ENCODE measurements at places on chromosomes 6 and 20.

GRCh38 chr6:32920715-32921114 is 20.1 kb downstream of the HLA-DMB start:
- no peak for DNase-seq

DNA sequence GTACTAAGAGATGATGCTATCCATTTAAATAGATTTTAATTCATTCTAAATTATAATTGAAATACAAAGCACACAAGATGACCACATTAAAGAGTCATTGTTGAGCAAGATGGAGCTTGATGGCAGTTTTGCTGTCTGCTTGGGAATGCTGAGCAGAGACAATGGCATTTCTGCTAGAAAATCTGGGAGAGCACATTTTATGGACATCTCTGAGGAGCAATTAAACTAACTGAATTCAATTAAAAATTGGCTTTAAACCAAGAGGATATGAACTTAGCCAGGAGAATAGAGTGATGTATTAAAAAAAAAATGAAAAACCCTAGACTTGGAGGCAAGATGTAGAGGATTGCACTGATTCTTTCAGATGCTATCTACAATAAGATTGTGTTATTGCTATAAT is 19.1 kb upstream of the ADGRB3 start:
- DNase-seq = no peak

GRCh38 chr6:169839493-169839892 is 88.1 kb downstream of the ERMARD start:
- DNase-seq = no peak

- DNase-seq = no peak
Observed at GRCh38 chr6:29864037-29864810, 36.6 kb downstream of the HLA-G start.

DNA sequence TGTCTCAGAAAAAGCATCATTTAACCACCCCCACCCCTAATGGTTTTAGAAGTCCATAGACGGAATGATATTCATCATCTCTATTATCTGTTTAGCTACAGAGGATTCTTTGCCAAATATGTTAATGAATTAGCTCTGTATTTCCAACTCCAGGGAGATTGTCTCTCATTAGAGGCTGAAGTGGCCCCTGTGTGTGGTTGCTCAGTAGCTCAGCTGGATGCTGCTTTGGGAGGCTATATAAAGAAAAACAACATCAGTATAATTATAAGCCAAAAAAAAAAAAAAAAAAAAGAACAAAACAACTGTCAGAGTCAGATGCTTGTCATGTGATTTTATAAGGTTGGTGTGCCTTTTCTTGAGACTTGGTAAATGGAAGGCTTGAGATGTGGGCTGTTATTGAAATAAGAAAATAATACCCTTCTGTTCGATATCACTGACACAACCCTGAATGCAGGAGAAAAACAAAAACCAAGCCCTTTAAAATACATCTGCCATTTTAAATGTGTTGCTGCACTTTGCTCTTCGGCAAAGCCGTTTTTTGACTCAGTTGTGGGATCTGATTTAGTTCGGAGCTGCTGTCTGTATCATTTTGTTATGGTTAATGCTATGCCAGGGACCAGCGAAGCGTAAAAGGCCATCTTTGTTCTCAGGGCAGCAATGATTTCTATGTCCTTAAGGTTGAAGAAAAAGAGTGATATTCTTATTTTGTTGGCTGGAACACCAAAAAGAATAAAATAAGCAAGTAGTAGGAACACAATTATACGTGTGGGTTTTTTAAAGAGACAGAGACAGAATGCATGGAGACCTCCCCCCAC is 422.6 kb downstream of the QKI start:
- peak; percentile 24 for DNase-seq

- no peak for DNase-seq
Observed at GRCh38 chr6:147695819-147696218, 187.3 kb downstream of the SAMD5 start.

- no peak for DNase-seq
Observed at GRCh38 chr6:134714113-134714512, 235.8 kb downstream of the ALDH8A1 start.

DNA sequence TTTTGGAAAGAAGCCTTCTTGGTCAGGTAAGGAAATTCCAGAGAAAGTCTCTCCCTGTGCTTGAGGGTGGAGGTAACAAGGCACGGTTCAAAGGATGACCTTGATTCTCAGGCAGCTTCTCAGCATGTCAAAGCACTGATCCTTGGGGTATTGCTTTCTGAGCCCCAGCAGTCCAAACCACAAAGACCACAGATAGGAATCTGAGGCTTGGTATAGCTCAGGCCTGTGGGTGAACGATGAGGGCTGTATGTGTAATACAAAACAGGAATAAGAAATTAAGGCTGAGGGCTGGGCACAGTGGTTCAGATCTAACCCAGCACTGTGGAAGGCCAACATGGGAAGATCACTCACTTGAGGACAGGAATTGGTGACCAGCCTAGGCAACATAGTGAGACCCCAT is 70.2 kb upstream of the SLC22A1 start:
- no peak for DNase-seq

DNA sequence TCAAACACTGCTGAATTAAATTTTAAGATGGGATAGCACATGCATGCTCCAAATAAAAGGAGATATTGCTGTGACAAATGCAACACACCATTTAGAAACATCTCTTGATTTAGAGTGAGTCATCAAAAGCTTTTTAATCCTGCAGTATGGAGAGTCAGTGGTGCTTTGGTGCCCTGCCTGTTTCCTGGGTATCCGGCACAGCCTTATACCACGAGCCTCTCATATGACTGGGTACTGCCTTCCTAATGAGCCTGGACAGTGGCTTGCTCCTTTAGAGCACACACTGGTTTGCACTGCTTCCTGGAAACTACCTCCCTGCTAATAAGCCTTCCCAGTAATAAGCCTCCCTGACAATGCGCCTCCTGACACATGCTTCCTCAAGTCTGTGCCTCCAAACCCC is 65.3 kb upstream of the KCNK16 start:
- peak; percentile 25 for DNase-seq

GRCh38 chr6:39754514-39755115 is 29.4 kb upstream of the KIF6 start:
- no peak for DNase-seq

GRCh38 chr20:62665826-62666735 is 23.8 kb downstream of the SLCO4A1 start:
- DNase-seq = no peak

DNA sequence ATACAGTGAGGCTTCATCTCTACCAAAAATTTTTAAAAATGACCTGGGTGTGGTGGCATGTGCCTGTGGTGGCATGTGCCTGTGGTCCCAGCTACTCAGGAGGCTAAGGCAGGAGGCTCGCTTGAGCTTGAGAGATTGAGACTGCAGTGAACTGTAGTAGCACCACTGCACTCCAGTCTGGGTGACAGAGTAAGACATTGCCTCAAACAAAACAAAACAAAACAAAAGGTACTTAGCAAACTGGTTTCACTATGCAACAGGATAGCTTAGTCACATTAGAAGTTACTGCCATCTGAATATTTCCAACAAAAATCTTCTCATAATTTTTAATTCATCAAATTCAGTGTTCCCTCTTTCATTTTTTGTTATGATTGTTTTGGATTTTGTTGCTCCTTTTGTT is 137.9 kb downstream of the QRSL1 start:
- no peak for DNase-seq

DNA sequence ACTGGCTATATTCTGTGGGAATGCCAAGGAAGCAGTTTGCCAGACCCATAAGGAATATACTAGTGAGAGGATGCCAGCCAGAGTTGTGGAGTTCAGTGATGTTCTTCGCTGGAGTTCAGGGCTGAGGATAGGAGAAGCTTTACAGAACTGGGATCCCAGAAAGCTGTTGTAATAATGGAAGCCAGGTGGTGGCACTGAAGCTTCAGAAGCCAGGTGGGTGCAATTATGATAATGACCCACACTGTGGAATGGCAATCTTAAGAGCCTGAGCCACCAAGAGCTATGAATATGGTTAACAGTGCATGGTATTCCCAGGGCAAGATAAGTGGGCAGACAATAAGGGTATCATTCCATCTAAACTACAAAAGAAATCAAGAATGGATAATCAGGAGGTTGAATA is 25.1 kb upstream of the ENPP1 start:
- no peak for DNase-seq

GRCh38 chr20:52209154-52209571 is 17.6 kb upstream of the ZFP64 start:
- DNase-seq = no peak

DNA sequence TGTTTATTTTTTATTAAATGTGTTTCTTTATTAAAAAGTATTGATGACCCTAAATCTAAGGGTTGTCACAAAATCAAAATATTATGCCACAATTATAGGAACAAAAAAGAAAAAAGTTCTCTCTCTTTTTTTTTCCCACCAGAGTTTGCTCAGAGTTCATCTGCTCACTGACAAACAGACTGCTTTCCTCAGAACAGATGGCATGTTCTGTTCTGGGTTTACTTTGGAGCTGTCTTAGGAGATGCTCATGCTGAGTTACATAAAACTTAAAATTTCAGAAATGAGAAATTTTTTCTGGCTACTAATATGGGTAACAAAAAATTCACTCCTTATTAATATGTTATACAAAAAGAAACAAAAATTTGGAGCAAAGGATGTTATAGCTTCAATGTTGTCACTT is 30.3 kb downstream of the STK38 start:
- no peak for DNase-seq

All from putamen (tissue), 1 donor.